ENCODE measurements at places on chromosomes 7 and 10.
A peak's percentile ranks its signal among the peaks of the same experiment; 100 is the strongest.

DNA sequence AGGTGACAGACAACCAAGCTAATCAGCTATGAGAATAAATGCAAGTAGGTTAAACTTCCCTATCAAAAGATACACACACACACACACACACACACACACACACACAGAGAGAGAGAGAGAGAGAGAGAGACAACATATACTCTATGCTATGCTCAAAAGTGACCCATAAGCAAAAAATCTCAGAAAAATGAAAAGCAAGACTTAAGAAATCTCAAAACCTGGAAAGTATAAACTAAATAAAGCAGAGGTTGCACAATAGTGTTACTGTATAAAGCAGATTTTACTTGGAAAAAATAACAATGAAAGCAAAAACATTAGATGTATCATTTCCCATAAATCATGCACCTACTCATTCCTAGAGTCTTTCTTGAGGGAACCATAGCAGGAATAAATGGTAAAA lies 221.5 kb downstream of the INHBA start:
- no peak for DNase-seq

- DNase-seq, result no peak
Observed at GRCh38 chr7:102942181-102942866, 29.5 kb downstream of the LRRC17 start.

DNA sequence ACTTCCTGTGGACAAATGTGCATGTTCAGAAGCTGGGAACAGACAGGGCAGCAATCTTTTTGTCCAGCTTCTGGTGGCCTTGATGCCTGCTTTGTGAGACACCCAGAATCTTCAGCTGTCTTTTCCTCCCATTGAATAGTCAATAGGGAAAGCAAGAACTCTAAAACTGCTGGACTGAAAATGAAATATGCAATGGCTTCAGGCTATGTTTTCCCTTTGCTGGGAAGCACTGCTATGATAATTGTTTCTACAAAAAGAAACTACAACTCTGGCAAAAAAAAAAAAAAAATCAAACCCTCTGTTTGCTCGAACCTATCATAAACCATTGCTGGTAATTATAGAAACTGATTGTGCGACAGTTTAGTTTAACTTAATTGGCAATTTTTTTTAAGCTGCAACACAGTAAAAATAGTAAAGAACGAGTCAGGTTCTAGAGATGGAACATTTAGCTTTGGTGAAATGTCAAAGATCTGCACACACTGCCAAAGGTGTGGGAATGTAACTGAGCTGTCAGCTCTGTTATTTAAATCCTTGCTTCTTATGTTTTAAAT lies 79.1 kb upstream of the NEUROD6 start:
- no peak for DNase-seq

GRCh38 chr7:137386966-137387365 lies 43.4 kb upstream of the PTN start:
- no peak for DNase-seq

- no peak for DNase-seq
Observed at GRCh38 chr7:30585675-30586074, 9.0 kb upstream of the GARS1 start.

GRCh38 chr7:152158801-152159587 lies 133.5 kb downstream of the GALNT11 start:
- DNase-seq, result peak; percentile 92

GRCh38 chr7:88176190-88176589 lies 43.6 kb downstream of the SRI start:
- DNase-seq, result no peak

DNA sequence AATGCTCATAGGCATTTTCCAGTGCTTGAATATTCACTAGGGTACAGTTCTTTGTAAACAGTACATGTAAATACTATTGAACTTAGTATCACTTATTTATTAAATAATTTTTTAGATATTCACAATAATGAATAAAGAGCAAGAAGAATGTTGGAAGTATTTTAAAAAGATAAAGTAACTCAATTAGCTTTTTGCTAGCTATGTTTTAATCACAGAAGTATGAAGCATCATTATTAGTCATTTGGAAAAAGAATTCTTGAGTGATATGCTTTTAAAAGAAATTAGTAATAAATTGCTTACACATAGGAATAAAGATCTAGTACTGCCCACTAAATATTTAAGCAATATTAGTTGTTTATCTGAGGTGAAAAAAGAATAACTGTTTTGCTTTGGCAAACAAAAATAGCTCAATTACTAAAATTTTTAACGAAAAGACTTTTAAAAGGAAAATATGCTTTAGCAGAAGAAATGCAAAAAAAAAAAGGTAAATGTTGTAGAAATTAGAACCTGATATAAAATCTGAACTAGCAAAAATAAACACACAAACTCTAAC lies 66.5 kb downstream of the SGMS1 start:
- no peak for DNase-seq

DNA sequence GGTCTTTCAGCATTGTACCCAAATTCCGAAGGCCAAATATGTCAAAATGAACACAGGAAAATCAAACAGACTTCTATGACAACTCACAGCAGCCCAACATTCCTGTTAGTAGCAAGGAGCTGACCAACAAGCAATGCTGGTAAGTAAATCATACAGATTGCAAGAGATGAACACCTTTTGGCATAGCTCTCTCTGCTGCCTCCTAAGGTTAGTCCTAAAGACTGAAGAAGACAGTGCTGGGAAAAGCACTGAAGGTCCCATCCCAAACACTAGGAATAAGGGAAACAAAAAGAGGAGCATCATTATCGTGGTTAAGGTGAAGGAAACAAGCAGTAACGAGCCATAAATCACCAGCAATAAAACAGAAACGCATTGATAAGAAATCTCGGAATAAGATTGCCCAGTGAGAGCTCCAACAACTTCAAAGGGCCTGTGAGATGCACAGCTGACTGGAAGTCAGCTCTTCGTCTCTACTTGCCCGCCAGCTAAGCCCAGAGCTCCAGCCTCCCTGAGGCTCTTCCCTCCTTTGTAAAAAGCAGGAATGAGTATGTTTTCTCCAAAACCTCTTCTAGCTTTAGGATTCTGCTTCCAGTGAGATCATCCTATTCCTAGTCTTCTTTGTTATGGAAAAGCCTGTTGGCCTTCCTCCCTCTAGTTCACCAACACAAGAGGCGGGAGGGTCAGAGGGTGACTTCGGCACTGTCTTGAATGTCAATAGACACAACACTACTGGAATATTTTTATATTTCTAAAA lies 15.3 kb downstream of the NUDT5 start:
- no peak for DNase-seq

DNA sequence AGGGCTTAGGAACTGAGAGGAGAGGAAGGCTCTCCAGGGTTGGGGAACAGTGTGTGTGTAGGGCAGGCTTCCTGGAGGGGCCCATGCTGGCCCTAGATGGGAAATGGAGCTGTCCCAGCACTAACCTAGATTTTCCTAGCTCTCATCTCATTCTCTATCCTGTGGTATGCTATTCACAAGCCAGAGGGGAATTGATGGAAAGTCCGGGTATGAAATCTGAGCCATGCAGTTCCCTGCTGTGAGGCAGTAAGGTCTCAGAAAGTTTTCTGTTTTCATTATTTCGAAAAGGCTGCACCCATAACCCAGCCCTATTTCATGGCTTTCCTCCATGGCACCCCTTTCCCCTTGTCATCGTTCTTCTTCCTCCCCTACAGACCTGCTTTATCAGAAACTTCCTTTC lies 220.3 kb downstream of the RPS24 start:
- DNase-seq, result no peak

All from RPMI8226 (cell line).